ENCODE measurements at places on chromosomes 12 and 14.

GRCh38 chr12:128795530-128796361 lies 28.0 kb downstream of the SLC15A4 start:
- no peak for DNase-seq

DNA sequence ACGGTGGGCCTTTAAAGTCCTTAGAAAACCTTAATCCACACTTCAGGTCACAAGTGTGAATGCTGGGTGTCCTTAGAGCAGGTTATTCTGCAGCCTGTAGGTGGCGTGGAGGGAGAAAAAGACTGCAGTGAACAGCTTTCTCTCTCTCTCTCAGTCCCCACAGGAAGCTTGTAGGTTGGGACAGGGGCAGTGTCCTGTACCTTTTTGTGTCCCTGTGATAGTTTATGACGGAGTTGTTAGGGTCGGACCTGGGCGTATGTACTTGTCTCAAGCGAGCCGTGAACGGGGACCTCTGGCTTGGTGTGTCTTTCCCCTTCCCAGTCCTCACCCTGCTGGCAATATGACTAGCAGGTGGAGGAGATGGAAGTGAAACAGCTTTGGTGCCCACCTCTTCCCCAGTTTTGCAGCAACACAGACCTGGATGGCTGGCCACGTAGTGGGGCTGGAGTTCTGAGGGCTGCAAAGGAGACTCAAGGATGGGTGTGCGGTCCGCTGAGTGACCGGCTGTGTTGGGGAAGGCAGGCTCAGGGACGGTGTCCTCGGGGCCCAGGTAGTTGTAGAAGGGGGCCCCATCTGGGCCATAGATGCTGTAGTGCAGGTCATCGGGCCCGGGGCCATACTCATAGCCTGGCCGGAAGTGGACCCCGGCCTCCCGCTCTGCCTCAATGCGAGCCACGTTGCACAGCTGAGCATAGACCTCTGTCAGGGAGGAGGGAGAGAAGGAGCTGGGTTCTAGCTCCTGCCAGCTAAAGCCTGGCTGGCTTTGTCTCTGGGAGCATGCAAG lies 8.9 kb downstream of the ISCA2 start:
- DNase-seq, result peak; percentile 35

- DNase-seq, result no peak
Measured at GRCh38 chr12:22828066-22828465, 203.1 kb downstream of the ETNK1 start.

DNA sequence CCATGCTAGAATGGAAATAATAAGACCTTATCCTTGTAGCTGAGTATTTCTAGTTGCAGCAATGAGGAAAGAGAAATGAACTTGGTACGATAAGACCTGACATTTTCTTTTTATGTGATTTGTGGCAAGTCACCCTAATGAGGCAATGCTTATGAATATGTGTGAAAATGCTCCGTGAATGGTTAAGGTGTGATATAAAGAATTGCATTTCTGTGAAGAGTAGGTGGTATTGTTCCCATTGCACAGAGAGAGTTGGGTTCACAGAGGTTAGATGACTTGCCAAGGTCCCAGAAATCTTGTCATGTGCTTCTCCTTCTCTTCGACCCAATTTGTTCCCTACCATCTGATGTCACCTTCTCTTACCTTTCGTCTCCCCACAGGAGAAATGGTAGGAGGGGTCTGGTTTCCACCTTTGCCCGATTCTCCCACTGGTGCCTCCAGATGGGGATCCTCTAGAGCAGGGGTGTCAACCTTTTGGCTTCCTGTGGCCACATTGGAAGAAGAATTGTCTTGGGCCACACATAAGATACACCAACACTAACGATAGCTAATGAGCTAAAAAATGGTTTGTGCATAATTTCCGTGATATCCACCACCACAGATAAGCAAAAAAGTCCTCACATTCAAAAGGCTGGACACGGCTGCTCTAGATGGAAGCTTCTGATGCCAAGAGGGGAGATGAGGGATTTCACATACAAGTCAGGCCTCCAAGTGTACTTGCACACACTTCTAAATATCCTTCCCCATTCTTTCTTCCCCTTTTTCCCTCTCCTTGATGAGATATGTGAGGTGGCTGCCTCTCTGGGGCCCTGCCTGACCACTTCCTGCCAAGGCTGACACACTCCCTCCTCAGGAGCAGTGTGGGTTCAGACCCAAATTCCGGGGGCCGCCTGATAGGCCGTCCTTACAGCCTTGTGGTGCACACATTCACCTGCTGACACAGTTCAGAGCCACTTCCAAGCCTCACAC lies 96.1 kb downstream of the PLXNC1 start:
- peak; percentile 32 for DNase-seq

DNA sequence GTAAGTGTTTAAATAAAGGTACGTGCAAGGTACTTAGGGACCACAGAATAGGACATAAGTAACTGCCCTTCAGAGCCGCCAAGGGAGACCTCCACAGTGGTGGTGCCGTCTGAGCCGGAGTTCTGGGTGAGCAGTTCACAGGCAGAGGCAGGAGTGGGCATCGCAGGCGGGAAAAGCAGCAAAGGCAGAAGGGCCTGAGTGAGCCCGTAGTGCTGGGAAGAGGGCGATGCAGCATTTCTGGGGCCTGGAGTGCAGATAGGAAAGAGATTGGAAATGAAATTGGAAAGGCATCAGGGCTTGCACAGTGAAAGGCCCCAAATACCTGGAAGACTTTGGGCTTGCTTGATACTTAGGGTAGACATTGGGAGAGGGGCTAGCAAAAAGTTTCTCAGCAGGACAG lies 32.9 kb downstream of the EVL start:
- no peak for DNase-seq
